ENCODE measurements at places on chromosomes 16 and 17. TPM values are rescaled to one million over a fixed set of nuclear protein-coding genes. Genes with fewer than 3 reads are reported as not detected.

GRCh38 chr16:25481636-25482035 lies 210.1 kb upstream of the HS3ST4 start:
- H3K4me1 ChIP-seq = no peaks in the 10 kb centered on the region
- H3K36me3 ChIP-seq = no peaks in the 10 kb centered on the region
- H3K4me3 ChIP-seq = no peak overlapping the region
- H3K27me3 ChIP-seq = no peaks in the 10 kb centered on the region
- DNase-seq = no peak

SERPINF2 gene
- 2.6 TPM for total RNA-seq

DNA sequence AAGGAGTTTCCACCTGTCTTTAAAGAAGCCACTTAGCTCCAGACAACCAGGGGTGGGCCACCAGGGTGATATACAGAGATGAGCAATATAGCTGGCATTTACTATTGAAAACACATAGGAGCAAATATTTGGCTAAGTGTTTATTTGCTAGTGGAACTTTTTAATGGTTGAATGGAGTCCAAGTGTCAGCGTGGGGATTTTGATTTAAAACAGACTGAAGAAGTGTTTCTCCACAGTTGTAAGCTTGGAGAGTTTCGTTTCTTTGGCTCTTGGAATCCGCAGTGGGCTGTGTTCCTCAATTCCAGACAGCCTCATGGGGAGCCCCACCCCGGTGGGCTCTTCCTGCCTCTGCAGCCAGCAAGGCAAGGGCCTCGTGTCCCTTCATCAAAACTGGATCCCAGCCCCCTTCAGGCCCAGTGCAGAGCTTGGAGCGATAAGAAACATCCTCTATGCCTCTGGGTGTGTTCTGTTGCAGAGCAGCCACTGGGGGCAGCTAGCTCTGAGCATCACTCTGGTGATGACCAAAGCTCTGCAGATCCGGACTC lies 36.1 kb downstream of the NOG start:
- DNase-seq = no peak
- no peaks in the 10 kb centered on the region for H3K27me3 ChIP-seq
- no peaks in the 10 kb centered on the region for H3K36me3 ChIP-seq
- H3K27ac ChIP-seq = no peak overlapping the region
- no peak overlapping the region for H3K4me3 ChIP-seq
- H3K4me1 ChIP-seq = no peaks in the 10 kb centered on the region

DNA sequence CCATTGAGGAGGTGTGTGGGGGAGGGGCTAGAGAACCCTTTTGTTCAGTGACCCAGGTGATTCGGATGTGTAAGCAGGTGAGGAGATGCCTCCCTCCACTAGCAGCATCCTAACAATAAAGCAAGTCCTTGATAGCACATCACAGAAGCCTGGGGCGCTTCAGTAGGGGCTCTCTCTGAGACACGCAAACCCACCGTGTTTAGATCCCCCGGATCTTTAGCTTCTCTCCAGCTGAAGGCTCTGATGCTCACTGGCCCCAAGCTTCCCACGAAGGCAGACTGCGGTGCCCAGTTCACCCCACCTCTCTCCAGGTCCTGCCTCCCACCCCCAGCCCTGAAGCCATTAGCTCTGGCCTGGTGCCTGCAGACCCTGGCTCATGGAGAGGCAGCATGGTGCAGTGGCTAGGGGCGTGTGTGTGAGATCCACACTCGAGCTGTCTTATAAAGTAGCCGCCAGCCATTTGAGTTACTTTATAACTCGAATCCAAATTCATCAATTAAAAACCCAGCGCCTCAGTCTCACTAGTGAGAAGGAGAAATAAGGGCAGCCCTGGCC lies 204.7 kb upstream of the TNRC6C start:
- H3K4me3 ChIP-seq = no peak overlapping the region
- H3K36me3 ChIP-seq = no peaks in the 10 kb centered on the region

DNA sequence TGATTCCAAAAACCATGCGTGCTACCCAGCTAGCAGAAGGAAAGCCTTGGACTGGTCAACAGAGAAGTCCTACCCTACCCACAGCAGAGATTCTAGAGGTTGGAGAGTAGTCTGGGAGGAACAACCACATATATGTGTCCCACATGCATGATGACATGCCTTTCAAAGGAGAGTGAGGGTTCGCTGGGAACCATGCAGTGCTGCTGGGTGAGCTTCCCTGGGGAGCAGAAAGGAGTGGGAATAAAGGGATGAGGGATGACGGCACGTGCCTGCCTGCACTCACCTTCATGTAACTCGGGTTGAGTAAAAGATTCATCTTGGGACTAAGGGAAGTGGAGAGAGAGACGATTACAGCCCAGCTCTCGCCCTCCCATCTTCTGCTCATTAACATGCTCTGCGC lies 9.8 kb downstream of the CPSF4L start:
- H3K27ac ChIP-seq = no peak overlapping the region
- no peak overlapping the region for H3K4me3 ChIP-seq
- H3K36me3 ChIP-seq = no peaks in the 10 kb centered on the region
- no peaks in the 10 kb centered on the region for H3K4me1 ChIP-seq
- H3K27me3 ChIP-seq = peaks cover 3% of the 10 kb centered on the region

DNA sequence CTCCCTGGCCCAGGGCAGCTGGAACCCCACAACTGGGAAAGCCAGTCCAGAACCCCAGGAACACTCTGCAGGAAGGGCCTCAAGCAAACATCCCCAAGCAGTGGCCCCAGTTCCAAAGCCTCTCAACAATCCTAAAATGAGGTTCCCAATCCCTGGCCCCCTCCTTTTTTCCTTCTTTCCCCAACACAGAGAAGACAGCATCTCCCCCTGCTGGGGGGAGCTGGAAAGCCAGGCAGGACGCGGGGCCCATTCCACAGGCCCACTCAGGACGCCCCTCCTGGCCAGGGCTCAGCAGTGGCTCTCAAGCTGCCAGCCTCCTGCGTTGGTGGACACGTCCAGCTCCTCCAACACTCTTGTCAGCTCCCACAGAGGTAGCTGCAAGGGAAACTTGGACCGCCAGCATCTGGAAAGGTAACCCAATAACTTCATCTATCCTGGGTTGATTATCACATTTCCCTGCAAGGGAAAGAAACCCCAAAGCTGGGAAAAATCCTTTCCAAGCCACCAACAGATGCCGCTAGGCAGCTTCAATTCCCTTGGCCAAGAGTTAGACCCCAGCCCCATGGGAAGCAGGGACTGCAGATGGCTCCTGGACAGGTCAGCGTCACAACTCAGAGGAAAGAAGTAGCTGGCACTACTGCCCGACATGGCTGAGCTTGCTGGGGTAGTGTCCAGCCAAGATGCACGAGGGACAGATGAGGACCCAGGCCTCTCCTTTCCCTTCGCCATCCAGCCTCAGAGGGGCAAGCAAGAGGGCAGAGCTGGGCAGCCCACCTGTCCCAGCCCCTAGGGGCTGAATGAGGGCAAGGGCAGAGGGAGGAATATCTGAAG lies 7.6 kb downstream of the HDAC5 start:
- peaks cover 27% of the 10 kb centered on the region for H3K4me1 ChIP-seq
- no peaks in the 10 kb centered on the region for H3K27me3 ChIP-seq

SPATA22 gene
- total RNA-seq = not detected
